Renal pelvis (tissue), 12 donors: ENCODE measurements at places on chromosomes 11 and 22.

- no peak for DNase-seq
Measured at GRCh38 chr11:21628641-21629040, 564.2 kb upstream of the ANO5 start.

DNA sequence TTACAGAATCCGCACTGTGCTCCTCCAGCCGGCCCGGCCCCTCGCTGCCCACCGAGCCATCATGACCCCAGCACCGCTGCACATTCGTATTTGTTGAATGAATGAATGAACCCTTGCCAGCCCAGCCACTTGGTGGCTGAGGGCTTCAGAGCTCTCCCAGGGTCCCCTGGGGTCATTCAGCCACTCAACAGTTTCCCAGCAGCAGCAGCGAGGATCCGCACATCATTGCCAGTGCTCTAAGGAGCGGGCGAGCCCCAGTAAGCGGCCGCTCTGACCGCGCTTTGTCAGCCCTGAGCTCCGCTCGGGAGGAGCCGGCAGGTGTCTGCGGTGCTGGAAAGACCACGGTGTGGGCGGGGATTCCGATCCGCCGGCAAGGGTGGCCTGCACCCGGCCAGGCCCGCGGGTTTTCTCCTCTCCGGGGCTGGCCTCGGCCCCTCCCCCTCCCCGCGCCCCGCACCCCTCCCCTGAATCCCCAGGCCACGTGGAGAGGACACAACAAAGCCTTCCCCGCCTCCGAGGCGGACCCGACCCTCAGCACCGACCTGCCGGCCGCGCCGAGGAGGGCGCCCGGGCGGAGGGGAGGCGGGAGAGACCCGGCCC, 563 bp downstream of the BID start:
- no peak for DNase-seq

- no peak for DNase-seq
Measured at GRCh38 chr11:58914821-58915543, 24.3 kb upstream of the GLYATL1 start.

DNA sequence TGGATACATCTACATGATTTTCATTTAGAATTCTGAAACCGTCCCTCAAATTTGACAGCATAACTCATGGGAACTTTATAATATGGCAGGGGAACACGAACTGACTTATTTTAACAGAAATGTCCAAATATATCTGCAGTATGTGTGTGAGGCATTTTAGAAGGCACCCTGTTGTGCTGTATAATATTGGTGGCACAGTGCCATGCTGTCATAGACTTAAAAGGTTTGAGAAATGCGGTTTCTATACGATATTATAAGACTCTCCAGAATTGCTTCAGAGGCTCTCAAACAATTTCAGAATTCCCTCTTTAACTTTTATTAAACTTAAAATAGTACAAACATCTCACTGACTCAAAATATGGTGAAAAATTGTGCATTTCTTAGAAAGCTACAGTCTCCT, 181.6 kb downstream of the MSANTD4 start:
- no peak for DNase-seq

- no peak for DNase-seq
Measured at GRCh38 chr11:79259800-79260199, 181.0 kb downstream of the TENM4 start.

- peak; percentile 50 for DNase-seq
Measured at GRCh38 chr11:114059278-114059983, at the start of gene ZBTB16. Gene ZBTB16 (plus strand): TSS chr11:114059711. CDS start chr11:114063301, 3,590 bp downstream.

- no peak for DNase-seq
Measured at GRCh38 chr22:44003405-44004103, 20.5 kb upstream of the PARVB start.

DNA sequence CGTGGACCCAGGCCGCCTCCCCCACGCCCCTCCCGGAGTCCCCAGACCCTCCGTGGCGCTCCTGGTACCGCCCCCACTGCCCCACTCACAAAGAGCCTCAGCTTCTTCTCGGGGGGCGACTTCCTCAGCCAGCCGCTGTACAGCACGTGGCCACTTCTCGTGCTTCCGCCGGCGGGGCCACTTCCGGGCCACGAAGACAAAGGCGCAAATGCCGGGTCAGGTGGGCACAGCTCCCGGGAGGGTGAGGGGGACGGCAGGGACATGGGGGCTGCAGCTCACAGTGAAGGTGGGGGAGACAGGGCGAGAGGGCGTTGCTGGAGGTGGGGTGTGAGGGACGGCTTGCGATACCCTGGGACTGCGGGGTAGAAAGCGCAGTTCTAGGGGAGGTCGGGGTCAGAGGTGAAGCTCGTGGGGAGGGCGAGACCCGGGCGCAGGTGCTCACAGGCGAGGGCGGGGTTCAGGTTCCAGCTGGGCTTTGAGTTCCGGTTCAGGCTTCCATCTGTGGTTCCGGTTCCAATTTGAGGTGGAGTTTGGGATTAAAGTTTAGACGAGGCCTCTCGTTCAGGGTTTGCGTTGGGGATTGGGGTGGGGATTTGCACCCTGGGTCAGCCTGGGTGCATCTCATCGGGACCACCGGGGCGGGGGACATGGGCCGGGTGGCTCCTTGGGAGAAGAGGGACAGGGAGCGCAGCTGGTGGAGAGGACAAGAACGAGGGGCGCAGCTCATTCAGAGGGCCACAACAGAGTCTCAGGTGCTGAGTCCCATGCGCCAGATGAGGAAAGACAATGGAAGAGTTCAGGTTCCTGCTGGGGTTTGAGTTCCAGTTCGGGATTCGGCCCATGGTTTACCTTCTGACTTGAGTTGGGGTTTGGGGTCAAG, at the start of gene GAB4:
Gene GAB4 (minus strand): TSS at position 371 of the 880 bp plus-strand sequence. CDS start 108 bp downstream, at position 263.
- DNase-seq = no peak

DNA sequence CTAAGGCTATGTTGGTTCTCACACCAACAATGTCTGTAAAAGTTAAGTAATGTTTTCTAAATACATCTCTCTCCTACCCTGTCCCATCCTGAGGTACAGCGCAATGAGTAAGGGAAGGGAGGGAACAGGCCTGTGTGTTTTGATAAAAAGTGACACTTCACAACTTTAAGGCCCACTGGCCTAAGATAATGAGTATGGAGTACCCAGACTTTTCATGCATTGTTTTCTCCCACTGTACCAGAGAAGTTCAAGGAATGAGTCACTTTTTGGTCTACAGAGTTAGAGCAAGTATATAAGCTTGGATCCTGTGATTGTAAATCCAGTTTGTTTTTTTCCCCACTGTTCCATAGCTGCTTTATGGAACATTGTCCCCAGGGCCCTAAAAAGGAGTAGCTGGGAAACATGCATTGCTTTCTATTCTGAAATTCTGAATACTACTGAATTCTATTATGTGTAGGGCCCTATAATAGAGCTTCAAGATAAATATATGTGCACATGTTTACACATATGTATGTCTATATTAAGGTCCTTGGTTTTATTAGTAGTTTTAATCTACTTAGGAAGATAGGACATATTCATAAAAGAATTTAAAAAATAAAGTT, 29.8 kb downstream of the KCNE3 start:
- DNase-seq = no peak

GRCh38 chr22:42368379-42369249, 63.6 kb downstream of the NFAM1 start:
- DNase-seq = no peak

GRCh38 chr11:11206484-11206883, 146.6 kb downstream of the CSNK2A3 start:
- no peak for DNase-seq

- DNase-seq = no peak
Measured at GRCh38 chr11:20310137-20310536, 53.4 kb upstream of the HTATIP2 start.

- no peak for DNase-seq
Measured at GRCh38 chr22:45226503-45227186, 14.0 kb downstream of the KIAA0930 start.

- no peak for DNase-seq
Measured at GRCh38 chr11:110908401-110909105, 196.3 kb upstream of the ARHGAP20 start.

- DNase-seq = no peak
Measured at GRCh38 chr11:118275176-118275575, 11.1 kb upstream of the MPZL2 start.

DNA sequence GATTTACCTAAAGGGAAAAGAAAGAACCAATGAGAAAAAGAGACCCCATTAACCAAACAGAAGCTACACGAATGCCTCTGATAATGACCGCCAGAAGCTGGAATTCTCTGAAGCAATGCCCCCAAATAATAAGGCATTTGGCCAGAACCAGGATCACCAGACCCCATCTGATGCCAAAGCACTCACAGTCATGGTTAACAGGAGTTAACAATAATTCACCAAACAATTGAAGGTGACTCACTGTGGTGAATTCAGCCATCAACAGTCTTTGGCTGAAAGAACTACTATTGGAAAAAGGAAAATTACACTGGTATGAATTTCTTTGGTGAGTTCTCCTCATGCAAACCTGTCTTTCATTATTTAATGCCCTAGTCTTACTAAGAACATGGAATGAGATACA, 21.9 kb upstream of the NFRKB start:
- DNase-seq = no peak

- peak; percentile 73 for DNase-seq
Measured at GRCh38 chr11:830295-831117, 2.2 kb upstream of the CD151 start.

DNA sequence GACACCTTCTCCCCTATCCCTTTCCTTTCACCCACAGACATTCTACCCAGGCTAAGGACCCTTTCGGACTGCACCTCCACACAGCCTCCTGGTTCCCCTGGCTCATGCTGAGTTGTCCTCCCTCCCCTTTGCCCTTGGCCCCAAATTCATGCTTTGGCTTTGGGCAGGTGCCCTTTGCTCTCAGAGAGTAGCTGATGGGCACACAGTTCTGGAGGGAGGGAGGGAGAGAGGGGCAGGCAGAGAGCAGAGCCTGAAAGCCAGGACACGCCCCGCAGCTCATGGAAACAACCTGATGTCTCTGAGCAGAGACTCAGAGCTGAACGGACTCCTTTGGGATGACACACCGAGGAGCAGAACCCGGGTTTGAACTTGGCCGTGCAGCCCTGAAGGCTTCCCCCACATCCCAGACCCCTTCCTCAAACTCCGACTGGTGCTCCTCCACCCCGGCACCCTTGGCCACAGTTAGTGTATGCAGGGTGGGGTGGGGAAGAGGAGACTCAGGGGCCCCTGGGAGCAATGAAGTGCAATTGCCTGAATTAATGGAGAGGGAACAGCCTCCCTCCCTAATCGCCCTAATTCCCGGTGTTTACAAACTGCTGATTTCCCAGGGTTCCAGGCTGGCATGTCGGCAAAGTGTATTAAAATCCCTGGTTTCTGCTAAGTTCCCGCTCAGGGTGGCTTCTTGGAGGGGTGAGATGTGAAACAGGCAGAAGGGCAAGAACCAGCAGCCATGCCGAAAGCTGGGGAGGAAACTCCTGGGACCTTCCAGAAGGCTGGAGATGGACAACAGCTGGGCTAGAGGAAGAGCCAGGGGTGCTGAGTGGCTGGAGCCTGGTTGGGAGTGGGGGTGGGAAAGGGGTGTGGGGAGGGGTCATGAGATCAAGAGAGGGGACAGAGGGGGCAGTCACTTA, 71.2 kb upstream of the SHISAL1 start:
- no peak for DNase-seq

DNA sequence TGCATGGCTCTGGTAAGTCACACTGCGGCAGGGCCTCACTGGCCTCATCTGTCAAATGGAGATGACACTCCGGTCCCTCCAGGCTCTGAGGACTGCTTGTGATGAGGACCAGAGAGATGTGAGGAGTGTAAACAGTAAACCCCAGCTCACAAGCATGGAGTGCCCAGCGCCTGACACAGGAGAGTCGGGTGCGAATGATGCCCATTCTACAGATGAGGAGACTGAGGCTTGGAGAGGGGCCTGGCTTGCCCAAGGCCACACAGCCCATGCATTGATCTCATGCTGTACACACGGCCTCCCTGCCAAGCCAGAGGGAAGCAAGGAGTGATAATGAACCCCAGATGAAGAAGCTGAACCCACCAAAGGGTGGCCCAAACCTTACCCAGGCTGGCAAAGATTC, 37.2 kb downstream of the ELFN2 start:
- DNase-seq = no peak

- no peak for DNase-seq
Measured at GRCh38 chr11:59459916-59460315, 3.2 kb downstream of the OR4D6 start.

GRCh38 chr11:114820621-114821020, 142.3 kb downstream of the NXPE2 start:
- DNase-seq = no peak

- DNase-seq = no peak
Measured at GRCh38 chr11:32751381-32751780, 43.1 kb downstream of the CCDC73 start.

- DNase-seq = no peak
Measured at GRCh38 chr11:128680906-128681305, 13.0 kb upstream of the FLI1 start.
